ENCODE measurements at places on chromosomes 7 and 10.

DNA sequence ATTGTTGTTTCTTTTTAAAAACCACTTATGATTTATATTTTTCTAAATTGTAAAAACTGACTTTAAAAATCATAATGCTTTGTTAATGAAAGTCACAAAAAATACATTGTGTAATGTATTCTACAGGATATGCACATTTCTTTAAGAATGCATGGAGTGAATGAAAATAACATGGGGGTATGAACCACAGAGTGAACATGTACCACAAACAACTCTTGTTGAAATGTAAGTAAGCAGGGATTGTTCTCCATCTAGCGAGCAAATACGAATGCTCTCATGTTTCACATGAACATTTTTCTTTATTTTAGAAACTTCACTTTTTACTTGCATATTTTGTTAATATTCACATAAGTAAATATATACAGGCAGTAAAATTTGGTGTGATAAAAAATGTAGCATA, 35.6 kb upstream of the LAMB4 start:
- no peak for DNase-seq

DNA sequence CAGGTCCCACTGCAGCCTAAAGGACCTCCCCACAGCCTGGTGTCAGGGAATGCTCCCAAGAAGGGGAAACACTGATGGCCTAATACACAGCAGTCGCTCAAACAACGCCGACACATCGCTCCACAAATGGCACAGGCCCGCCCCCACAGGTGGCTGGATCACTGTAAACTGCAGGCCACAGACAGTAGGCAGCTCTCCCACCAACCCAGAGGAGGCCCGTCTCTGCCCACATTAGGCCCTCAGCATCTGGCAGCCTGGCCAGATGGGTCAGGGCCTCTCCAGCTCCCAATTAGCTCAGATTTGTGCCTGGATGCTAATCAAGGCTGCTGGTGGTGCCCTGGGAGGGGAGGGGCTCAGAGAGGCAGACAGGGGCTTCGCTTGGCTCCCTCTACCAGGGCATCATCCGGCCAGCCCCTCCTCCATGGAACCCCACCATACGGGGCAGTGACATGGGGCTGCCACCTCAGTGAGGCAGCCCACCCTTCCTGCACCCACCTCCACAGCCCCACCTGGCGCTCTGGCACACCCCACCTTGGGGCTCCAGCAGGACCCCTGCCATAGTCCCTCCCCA, 42.7 kb downstream of the CAMK2B start:
- no peak for DNase-seq

DNA sequence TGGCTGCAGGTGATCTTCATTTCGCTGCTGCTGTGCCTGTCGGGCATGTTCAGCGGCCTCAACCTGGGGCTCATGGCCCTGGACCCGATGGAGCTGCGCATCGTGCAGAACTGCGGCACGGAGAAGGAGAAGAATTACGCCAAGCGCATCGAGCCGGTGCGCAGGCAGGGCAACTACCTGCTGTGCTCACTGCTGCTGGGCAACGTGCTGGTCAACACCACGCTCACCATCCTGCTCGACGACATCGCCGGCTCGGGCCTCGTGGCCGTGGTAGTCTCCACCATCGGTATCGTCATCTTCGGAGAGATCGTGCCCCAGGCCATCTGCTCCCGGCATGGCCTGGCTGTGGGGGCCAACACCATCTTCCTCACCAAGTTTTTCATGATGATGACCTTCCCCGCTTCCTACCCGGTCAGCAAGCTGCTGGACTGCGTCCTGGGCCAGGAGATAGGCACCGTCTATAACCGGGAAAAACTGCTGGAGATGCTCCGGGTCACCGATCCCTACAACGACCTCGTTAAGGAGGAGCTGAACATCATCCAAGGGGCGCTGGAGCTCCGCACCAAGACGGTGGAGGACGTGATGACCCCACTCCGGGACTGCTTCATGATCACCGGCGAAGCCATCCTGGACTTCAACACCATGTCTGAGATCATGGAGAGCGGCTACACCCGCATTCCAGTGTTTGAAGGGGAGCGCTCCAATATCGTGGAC, 1.3 kb downstream of the CNNM2 start:
- DNase-seq: no peak

- DNase-seq: no peak
These were observed 237.5 kb downstream of the IPMK start for GRCh38 chr10:58030208-58030607.

GRCh38 chr7:211715-212058, 19.3 kb downstream of the FAM20C start:
- no peak for DNase-seq

GRCh38 chr7:94908323-94909178, 1.2 kb downstream of the PPP1R9A start:
- DNase-seq: no peak

DNA sequence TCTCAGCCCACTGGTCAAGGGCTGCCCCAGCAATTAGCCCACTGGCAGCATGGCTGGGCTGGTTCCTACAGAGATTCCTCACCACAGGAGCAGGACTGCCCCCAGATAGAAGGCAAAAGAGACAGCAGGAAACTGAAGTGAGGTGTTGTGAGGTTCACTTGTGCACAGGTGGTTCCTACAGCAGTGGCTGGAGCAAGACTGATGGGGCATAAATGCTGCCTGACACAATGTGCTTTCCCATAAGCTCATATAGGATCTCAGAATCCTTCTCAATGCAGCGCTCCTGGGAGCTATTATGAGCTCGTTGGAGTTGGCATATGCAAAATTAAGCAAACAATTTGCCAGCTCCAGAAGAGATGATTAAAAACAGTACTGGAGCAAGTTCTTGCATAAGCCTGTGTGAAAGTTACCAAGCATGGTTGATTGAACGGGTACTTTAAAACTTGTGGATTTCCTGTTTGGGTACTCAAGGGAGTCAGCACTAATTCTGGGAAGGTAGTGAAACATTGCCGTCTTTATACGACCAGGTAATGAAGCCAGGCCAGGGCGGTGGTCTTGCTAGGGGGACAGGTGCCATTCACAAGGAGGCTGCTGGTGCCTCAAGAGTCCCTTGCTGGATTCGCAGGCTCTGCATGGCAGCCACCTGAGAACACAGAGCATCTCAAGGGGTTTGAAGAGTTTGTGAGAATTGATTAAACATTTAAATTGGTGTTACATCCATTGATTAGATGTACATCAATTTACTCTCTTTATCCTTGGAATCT, 20.3 kb upstream of the PRKCQ start:
- DNase-seq: no peak

GRCh38 chr10:19803676-19804075, 12.6 kb upstream of the PLXDC2 start:
- no peak for DNase-seq

- DNase-seq: no peak
These were observed 32.8 kb downstream of the GSAP start for GRCh38 chr7:77383333-77383740.

- no peak for DNase-seq
These were observed 47.1 kb downstream of the PAPSS2 start for GRCh38 chr10:87706731-87707130.

DNA sequence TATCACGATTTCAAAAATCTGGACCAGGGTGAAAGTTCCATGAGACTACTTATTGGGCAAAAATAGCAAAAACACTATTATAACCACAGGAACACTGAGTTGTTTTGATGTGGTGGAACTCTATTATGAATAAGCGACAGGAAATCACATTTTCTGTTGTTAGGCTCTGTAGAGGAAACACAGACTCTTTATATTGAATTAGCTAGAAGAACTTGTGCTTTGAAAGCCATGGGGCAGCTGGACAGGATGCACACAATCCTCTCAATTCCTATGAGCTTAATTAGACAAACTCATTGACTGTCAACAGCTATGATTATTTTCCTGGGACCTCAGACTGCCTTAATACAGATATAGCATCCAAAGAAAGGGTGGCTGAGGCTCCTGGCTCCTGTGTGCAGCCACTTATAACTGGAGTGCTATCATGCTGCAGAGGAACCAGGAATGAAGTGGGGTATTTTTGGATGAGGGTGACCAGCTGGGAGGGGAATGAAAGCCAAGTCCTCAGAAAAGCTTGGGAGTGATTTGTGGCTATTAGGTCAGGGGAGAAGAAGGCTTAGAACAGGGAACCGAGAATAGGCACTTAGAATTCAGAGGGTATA, 657.3 kb downstream of the TYW1 start:
- no peak for DNase-seq

DNA sequence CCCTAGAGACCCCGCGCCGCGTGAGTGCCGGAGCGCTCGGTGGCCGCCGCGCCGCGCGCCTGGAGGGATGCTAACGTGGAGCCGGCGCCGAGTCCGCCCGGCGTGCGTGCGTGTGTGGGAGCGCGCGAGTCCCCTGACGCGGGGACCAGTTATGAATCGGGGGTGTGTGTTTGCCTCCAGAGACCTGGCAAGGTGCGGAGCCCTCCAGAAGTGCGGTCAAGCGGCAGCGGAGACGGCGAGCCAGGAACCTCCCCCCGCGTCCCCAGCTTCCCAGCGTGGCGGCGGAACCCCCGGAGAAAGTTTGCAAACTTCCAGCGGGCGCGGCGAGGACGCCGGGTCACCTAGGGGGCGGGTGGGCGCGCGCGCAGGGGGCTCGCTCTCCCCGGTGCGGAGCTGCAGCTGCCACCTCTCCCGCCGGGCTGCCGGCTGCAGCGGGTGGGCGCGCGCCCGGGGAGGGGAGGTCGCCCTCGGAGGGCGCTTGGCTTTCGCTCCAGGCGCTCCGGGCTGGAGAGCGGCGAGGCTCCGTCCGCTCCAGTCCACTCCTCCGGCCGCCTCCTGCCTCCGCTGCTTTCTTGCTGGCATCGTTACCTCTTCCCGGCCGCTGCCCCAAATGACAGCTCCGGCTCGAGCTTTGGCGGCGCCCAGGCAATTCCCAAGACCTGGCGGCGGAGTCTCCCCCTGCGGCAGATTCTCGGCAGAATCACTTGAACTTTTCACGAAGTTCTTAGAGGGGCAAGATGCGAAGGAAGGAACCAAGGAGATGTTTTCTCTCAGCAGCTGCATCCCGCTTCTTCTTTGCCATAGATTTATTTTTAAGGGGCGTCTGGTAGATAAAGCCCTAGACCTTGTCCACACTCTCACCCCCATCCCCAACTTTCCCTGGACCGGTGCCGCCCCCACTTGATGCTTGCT, 2.3 kb upstream of the CREB5 start:
- no peak for DNase-seq

GRCh38 chr7:120617275-120617674, 240.7 kb downstream of the TSPAN12 start:
- no peak for DNase-seq

DNA sequence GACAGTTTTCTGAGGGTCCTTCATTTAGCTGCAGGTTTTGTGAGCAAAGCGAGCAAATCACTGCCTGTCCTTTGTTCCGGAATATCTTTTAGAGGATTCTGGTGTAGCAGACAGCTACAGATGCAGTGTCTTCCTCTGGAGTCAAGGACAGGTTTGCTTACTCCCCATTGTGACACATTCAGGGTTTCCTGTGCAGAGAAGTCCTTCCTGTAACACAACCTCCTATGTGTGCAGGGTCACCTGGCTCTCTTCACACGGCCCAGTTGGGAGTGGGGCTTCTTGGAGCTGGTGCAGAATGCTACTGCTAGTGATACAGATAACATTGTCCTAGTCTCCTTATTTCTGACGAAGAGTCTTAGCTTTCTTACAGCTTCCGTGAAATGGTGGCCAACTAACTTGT, 47.9 kb downstream of the RBM33 start:
- DNase-seq: no peak

DNA sequence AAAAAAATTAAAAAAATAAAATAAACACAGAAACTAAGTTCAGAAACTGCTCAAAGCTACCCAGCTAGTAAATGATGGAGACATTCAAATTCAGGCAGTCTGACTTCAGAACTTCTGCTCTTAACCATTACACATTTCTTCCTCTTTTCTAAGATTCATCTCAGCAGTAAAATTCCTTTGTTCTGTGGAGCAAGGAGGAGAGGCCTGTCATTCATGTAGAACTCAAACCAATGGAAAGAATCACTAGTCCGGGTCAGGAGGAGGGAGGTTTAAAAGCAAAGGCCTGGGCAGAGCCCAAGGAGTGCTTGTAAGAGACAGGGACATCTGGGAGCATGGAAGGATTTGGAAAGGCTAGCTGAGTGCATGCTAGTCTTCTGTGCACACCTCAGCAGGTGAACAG, 37.9 kb upstream of the DNAJB12 start:
- DNase-seq: no peak

- no peak for DNase-seq
These were observed 243.5 kb upstream of the TCF7L2 start for GRCh38 chr10:112706577-112706976.

GRCh38 chr10:100746784-100747455, 1.5 kb downstream of the PAX2 start:
- DNase-seq: no peak

DNA sequence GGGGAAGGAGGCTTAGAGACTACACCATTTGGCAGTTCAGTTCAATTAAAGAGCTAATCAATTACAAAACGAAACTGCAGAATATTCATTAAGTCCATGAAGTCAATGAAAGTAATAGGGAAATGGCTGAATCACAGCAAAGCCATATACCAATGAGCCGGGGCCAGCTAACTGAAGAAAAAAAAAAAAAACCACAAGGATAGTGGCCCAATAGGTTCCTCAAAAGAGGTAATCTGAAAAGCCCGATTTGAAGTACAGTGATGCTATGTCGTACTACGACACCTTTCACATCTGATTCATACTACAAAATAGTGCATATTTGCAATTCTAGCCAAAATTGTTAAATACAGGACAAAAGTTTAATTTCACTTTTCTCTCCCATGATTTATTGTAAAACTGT, 2.5 kb downstream of the ARHGAP12 start:
- no peak for DNase-seq

DNA sequence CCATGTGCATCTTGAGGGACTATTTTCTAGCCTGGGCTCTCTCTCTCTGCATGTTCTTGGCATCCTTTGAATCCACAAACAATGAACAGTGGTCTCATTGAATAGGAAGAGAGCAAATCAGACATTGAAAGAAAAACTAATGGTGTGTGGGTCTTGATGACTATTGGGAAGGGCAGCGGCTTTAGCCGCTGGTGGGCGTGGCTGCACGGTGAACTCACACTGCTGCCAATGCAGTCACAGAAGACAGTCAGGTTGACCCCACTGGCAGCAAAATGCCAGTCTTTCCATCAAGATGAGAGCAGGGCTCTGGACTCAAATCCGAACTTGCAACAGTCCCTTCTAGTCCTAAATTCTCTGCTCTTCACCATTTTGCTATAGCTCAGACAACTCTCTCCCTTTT, 91.0 kb downstream of the ADARB2 start:
- no peak for DNase-seq

- DNase-seq: no peak
These were observed 124.4 kb downstream of the ST7 start for GRCh38 chr7:117077658-117078057.

GRCh38 chr7:137953665-137954470, 48.0 kb downstream of the CREB3L2 start:
- no peak for DNase-seq

DNA sequence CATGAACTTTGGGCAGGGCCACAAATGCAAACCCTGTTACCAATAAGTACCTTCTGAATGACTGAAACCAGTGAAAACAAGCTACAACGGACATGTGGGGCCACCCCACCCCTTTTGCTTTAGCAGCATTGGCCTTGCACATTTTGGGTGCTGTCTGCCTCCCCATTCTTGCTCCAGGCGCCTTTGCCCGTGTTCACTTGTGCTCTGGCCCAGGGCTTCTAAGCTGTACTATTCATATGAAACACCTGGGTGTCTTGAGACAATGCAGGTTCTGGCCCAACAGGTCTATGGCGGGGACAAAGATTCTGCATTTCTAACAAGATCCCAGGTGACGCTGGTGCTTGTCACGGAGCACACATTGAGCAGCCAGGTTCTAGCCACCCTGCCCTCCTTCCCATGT, 96.5 kb upstream of the SDK1 start:
- no peak for DNase-seq

GRCh38 chr7:45140827-45141226, 16.8 kb upstream of the RAMP3 start:
- no peak for DNase-seq
